NCI-H1417 (cell line): ENCODE measurements at places on chromosomes 13 and 19.

DNA sequence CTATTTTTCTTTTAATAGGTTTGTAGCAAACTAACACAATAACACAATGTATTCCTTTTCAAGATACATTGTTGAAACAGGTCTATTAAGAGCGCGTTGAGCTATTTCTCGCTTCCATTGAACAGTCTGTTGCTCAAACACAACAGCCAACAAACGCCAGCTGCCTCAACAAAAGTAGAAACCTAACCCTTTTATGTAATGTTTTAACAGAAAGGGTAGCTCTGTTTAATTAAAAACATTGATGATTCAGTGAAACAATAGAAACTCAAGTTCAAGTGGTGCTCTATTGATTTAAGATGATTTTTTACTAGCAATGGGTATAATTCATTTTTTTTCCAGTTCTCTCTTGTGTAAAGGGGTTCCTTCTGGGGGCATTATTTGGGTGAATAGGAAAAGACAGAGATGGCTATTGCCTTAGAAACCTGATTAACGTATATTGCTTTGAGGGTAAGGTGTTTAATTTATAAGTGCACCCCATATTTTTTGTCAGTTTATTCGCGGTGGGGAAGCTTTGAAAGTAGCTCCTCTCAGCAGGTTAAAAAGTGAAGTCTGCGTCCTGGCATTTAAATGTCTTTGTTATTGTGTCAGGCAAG is 14.9 kb downstream of the ZIC2 start:
- DNase-seq: no peak

GRCh38 chr19:35592226-35592625 is 6.3 kb downstream of the PMIS2 start:
- DNase-seq: peak; percentile 19

GRCh38 chr13:93875547-93875946 is 603.9 kb downstream of the DCT start:
- no peak for DNase-seq

GRCh38 chr19:39602224-39602623 is at the start of gene LGALS13:
Gene LGALS13 (plus strand): TSS chr19:39602524. CDS start chr19:39602569, 45 bp downstream.
- no peak for DNase-seq

DNA sequence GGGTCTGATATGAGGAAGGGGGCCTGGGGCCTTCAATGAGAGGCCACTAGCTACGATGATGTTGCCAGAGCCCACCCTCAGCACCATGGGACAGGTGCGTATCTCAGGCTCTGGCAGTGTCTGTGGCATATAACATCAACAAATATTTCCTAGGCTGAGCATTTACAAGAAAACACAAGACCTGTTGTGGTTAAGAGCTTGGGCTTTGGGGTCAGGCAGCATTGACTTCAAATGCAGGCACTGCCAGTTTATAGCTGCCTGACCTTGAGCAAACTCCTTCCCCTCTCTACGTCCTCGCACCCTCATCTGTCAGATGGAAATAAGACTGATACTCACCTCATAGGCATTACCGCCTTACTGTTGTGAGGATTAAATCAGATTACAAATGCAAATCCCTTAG is 156.0 kb downstream of the KATNAL1 start:
- no peak for DNase-seq

DNA sequence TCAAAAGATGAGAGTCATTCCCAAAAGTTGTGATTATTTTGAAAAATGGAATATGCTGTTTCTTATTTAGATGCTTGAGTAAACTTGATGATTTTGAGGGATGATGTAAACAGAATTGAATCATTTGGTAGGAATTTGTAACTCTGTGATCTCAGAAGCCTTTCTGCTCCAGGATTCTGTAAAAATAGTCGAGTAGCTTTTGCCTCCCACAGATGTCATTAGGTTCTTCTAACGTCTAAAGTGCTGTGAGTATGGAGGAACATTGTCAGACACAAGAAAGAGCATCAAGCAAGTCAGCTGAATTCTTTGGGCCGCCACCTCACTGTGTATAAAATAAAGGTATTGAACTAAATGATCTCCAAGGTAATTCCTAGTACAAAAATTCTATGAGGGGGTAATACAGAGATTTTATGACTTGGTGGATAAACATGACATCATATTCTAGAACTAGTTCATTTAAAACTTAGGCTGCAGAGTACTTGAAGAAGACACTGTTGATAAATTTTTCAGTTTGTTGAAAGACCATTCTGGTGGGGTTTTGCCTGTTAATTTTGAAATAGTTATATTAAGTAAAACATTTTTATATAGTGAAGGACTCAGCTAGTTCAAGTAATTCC is 1.4 kb upstream of the GPR183 start:
- no peak for DNase-seq

- no peak for DNase-seq
Observed at GRCh38 chr13:74945637-74946036, 536.3 kb downstream of the TBC1D4 start.

GRCh38 chr19:9914001-9914314 is 22.4 kb downstream of the OLFM2 start:
- no peak for DNase-seq

DNA sequence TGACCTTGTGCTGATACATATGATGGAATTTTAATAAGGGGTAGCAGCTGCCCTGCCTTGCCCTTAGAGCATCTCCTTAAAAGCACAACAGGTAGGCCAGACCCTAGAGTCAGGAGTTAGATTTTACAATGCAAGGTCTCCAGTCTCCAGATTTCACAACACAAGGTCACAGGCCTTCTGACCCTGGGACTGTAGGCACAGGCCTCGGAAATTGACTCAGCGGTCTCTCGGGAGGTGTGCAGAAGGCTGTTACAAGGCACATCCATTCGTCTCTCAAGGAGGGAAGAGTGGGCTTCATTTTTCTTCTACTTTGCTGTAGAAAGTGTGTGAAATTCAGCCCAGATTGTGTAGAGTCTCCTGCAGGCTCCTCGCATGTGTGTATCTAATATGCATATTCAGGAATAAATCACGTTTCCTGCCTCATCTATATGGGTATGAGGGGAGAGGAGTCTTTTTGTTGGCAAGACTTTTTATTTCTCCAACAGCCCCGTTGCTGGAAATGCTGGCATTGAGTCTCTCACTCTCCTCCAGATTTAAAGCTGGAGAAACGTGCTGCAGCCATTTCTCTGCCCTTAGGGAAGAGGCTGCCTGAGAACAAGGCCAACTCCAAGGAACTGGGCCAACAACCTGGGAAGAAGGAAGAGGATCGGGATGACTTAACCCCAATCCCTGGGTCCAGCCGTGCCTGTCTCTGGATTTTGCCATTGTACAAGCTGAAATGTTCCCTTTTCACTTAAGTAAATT is 24.5 kb downstream of the UQCRFS1 start:
- DNase-seq: no peak

- DNase-seq: no peak
Observed at GRCh38 chr13:110379905-110380341, 72.8 kb downstream of the COL4A2 start.

GRCh38 chr13:68078874-68079273 is 848.7 kb upstream of the PCDH9 start:
- no peak for DNase-seq

- DNase-seq: peak; percentile 68
Observed at GRCh38 chr19:55080968-55081769, 5.5 kb downstream of the EPS8L1 start.

DNA sequence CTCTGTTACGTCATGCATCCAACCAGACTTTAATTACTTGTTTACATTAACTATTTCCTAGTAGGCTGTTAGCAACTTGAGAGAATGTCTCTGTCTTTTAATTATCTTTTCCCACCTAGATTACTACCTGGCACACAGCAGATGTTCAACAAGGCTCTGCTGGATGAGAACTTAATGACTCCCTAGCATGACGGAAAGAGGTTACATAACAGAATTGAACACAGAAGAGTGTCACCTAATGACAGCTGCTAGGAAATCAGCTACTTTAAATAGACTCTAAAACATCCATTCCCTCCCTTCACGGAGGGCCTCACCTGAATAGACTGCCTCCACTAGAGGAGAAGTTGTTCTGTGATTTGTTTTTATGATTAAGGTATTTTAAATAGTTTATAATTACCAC is 110.8 kb downstream of the TEX29 start:
- peak; percentile 94 for DNase-seq

DNA sequence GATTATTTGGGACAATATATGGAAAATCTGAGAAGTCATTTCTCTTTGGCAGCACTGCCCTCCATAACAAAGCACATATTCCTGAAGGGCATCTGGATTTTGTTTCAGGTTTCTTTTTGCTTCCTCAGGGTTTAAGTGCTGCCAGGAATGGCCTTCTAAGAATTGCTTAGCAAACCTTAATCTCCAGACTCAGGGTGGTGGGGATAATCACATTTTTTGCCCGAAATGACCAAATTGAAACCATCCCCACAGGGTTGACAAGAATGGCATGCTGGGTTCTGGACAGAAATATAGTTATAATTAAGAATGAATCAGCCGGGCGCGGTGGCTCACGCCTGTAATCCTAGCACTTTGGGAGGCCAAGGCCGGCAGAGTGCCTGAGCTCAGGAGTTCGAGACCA is 6.4 kb upstream of the CDADC1 start:
- DNase-seq: no peak

DNA sequence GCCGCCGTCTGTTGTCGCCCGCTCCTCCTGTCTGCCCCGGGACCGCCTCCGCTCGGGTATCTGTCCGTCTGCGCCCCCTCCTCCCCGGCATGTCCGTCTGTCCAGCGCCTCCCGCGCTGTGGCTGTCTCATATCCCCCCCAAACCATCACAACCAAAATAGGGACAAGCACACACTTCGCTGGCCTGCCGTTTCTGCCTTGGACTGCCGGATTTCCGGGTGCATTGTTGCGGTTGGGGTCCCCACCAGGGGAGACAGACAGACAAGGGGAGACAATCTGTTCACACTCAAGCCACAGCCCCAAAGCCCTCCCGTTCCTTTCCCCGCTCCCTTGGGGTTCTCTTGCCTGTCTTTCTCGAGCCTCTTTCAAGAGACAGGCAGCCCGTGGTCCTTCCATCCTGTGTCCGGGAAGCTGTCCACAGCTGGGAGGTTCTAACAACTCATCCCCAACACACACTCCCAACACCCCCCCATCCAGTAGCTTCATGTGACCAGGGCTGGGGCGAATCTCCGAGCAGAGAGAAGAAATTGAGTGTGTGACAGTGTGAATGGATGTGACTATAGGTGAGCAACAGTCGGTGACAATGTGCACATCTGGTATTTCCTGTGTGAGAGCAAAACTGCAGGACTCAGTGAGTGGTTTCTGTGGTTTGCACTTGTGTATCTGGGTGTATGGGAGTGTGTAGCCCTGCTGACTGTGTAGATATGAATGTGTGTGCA is 16.5 kb upstream of the FOSB start:
- DNase-seq: no peak

- no peak for DNase-seq
Observed at GRCh38 chr19:34692549-34692948, 15.1 kb downstream of the ZNF302 start.

DNA sequence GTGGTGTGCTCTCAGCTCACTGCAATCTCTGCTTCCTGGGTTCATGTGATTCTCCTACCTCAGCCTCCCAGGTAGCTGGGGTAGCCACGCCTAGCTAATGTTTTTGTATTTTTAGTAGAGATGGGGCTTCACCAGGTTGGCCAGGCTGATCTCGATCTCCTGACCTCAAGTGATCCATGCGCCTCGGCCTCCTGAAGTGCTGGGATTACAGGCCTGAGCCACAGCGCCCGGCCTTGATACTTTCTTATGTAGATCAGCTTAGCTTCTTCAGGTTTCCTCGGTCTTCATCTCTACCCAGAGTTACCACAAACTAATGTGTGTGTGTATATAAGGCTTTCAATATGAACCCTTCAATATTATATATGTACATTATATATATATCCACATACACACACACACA is 9.9 kb upstream of the CCDC61 start:
- DNase-seq: no peak

GRCh38 chr13:83414393-83414792 is 467.9 kb downstream of the SLITRK1 start:
- DNase-seq: no peak

- DNase-seq: no peak
Observed at GRCh38 chr13:58081301-58081820, 449.8 kb downstream of the PCDH17 start.

DNA sequence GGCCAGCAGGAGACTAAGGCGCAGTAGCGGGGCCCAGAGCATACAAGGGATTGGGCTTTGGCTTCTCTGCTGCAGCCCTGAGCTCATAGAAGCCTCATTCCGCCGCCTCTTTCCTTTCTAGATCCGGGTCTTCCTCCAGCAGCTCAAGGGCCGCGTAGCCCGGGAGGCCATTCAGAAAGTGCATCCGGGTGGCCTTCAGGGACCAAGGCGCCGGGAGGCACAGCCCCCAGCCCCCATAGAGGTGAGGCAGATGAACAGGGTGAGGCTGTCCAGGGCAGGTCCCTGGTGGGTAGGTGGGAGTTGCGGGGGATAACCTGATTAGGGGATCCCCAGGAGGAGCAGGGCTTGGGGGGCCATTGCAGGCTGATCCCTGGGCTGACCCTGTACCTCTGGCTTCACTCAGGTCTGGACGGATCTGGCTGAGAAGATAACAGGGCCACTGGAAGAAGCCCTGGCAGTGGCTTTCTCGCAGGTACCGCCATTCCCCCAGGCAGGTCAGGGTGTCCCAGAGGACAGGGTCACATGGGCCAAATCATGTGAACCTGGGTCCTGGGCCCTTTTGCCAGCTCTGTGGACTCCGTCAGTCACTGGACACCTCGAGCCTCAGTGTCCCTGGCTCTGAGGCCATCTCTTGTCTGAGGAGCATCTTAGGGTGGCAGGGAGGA is 1.3 kb downstream of the SNAPC2 start:
- no peak for DNase-seq

DNA sequence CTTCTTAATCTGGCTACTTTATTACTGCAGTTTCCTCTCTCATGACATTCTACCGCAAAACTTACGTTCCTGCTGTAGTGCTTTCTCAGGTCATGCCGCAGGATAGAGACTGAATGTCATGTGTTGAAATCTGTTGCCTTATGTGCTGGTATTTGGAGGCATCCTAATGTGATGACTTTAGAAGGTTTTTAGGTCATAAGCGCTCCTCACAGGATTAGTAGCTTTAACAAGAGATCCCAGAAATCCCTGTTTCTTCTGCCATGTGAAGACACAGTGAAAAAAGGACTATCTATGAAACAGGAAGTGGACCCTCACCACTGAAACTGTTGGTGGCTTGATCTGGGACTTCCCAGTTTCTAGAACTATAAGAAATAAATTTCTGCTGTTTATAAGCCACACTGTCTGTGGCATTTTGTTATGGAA is 209.3 kb downstream of the LACC1 start:
- no peak for DNase-seq

DNA sequence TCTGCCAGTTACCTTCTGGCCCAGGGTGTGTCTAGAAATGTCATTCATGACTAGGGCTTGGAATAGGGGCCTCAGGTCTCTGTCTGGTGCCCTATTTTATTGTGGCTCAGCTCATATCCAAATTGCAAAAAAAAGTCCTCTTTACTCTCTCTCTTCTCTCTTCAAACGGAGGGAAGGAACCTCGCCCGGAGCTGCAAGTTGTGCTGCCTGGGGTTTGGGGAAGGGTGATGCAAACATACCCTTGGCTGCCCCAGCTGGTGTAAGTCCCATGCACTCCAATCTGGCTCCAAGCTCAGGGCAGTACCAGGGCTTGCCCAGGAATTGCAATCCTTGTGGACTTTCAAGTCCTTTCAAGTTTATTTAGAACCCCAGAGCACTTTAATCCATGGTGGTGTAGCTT is 549.6 kb downstream of the PCDH17 start:
- no peak for DNase-seq
